Glutamatergic neuron (in vitro differentiated cells): ENCODE measurements at places on chromosomes 2 and 18.

DNA sequence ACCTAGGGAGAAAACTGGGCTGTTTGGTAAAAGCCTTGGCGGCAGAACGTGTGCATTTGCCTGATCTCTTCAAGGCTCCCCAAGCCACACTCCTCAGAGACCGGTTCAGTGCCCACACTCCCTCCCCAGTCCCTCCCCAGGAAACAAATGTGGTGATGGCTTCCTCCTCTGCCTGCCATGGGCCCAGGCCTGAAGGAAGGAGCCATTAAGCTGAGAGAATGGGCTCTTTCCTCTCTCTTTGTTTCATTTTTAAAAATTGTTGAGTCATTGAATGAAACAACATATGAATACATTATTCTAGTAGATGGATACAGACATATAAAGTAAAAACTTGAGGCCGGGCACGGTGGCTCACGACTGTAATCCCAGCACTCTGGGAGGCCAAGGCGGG, 50.6 kb upstream of the YWHAQ start:
- no peak for DNase-seq
- H3K27me3 ChIP-seq, result no peaks in the 10 kb centered on the region
- H3K27ac ChIP-seq, result no peak overlapping the region
- no peak overlapping the region for H3K4me3 ChIP-seq
- H3K4me1 ChIP-seq, result no peaks in the 10 kb centered on the region

GRCh38 chr2:162926501-162926900, 87.9 kb upstream of the KCNH7 start:
- no peaks in the 10 kb centered on the region for H3K36me3 ChIP-seq
- no peaks in the 10 kb centered on the region for H3K27me3 ChIP-seq
- H3K4me3 ChIP-seq, result no peak overlapping the region
- no peaks in the 10 kb centered on the region for H3K4me1 ChIP-seq

DNA sequence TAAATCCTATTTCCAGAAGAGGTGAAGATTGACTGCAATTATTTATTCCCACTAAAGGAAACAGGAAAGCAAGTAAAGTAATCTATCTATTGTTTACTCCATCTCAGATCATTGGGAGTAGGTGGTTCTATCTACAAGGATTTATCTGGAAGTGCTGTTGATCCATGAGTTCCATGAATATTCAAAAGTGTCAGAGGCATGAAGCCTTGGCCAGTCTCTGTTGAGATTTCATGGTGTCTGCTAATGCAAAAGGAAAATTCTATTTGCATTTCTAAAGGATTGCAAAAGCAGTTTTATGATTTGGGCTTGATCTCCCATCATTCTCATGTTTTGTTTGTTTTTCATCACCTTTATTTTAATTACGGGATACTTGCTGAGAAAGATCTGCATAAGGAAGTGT, 102.4 kb upstream of the ST6GAL2 start:
- H3K27ac ChIP-seq, result no peak overlapping the region
- peaks cover 10% of the 10 kb centered on the region for H3K4me1 ChIP-seq
- H3K4me3 ChIP-seq, result no peak overlapping the region
- no peaks in the 10 kb centered on the region for H3K27me3 ChIP-seq
- DNase-seq, result no peak
- H3K36me3 ChIP-seq, result no peaks in the 10 kb centered on the region

DNA sequence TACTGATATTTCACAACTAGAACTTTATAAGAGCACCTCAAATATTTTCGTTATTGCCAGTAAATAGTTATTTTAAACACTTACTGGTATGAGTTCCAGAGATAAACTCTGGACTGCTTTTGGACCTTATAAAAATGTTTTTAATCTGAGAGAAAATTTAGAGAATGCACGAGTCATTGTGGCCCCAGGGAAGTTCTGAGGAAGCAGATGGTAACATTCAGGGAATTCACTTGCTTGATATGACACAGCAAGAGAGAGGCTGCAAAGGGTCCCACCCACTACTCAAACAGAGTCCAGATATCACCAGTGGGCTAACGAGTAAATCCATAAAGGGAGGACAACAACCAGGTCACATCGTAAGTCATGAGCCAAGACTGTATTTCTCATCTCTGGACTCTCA, 526.8 kb downstream of the TDRD15 start:
- DNase-seq, result no peak
- H3K4me1 ChIP-seq, result peaks cover 7% of the 10 kb centered on the region
- no peaks in the 10 kb centered on the region for H3K36me3 ChIP-seq
- H3K27ac ChIP-seq, result no peak overlapping the region
- no peak overlapping the region for H3K4me3 ChIP-seq
- no peaks in the 10 kb centered on the region for H3K27me3 ChIP-seq

DNA sequence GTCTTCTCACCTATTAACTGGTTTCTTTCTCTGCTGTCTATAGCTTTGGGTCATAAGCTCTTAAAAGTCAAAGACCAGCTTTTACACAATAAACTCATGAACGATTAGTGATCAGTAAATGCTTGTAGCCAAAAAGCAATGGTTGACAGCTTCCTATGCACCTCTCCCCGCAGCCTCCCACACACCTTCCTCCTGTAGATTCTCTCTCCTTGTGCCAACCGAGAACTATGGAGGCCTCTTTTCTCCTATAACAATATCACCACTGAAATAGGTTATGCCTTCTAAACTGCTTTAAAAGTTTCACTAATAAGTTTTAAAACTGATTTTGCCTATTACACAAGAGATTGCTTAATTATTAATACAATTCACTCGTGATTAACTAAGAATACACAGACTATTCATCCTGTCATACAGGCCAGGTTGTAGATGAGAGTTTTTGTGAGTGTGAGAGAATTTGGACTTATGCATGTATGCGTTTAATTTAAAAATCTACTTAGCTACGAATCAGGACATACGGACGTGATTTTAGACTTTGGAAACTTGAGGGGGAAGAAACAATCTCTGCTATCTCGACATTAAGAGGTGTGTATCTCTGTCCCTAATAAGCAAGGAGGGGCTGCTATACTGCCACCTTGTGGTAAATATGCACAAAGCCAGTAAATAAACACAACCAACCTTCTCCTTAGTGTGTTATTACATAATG, 229.1 kb upstream of the RBBP8 start:
- no peaks in the 10 kb centered on the region for H3K27me3 ChIP-seq
- H3K27ac ChIP-seq, result no peak overlapping the region
- H3K4me1 ChIP-seq, result no peaks in the 10 kb centered on the region
- DNase-seq, result no peak

DNA sequence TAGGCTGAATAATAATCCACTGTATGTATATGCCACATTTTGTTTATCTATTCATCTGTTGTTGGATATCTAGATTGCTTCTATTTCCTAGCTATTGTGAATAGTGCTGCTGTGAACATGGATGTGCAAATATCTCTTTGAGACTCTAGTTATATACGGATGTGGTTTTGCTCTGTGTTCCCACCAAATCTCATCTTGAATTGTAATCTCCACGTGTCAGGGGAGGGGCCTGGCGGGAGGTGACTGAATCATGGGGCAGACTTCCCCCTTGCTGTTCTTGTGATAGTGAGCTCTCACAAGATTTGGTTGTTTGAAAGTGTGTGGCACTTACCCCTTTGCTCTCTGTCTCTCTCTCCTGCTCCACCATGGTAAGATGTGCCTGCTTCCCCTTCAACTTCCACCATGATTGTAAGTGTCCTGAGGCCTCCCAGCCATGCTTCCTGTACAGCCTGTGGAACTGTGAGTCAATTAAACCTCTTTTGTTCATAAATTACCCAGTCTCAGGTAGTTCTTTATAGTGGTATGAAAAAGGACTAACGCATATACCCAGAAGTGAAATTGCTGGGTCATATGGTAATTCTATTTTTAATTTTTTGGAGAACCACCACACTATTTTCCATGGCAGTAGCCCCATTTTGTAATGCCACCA, 86.1 kb upstream of the UPP2 start:
- no peak for DNase-seq
- no peaks in the 10 kb centered on the region for H3K36me3 ChIP-seq
- H3K27me3 ChIP-seq, result no peaks in the 10 kb centered on the region

GRCh38 chr2:83630351-83630750, 828.7 kb downstream of the SUCLG1 start:
- no peak overlapping the region for H3K4me3 ChIP-seq
- no peak for DNase-seq
- H3K36me3 ChIP-seq, result no peaks in the 10 kb centered on the region
- H3K27me3 ChIP-seq, result no peaks in the 10 kb centered on the region
- H3K27ac ChIP-seq, result no peak overlapping the region
- no peaks in the 10 kb centered on the region for H3K4me1 ChIP-seq

- peaks cover 12% of the 10 kb centered on the region for H3K4me1 ChIP-seq
- no peaks in the 10 kb centered on the region for H3K36me3 ChIP-seq
- DNase-seq, result no peak
- H3K4me3 ChIP-seq, result no peak overlapping the region
These were observed 25.5 kb upstream of the NFE2L2 start for GRCh38 chr2:177289824-177290628.

GRCh38 chr2:86078774-86079545, 26.7 kb downstream of the POLR1A start:
- peaks cover 6% of the 10 kb centered on the region for H3K4me1 ChIP-seq
- H3K27ac ChIP-seq, result peak overlapping the region; percentile 68
- H3K27me3 ChIP-seq, result no peaks in the 10 kb centered on the region
- DNase-seq, result peak; percentile 45

DNA sequence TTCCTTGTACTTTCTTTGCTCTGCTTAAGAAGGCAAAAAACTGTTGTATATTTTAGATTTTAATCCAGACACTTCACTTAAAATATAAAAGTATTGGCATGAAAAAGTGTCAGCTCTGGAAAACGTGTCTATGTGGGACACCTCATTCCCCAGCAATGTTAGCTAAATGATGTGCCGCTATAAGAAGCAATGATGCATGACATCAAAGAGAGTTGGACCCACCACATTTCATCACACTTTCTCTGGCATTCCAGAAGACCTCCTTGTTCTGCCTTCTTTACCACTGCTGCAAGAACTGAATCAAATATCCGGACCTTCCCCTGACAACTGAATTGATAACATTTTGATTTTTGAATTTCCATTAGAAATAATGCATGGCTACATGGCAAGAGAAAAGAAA, 242.4 kb upstream of the TANK start:
- H3K27me3 ChIP-seq, result no peaks in the 10 kb centered on the region
- no peak for DNase-seq
- no peaks in the 10 kb centered on the region for H3K4me1 ChIP-seq
- H3K36me3 ChIP-seq, result no peaks in the 10 kb centered on the region
- no peak overlapping the region for H3K27ac ChIP-seq
- H3K4me3 ChIP-seq, result no peak overlapping the region

DNA sequence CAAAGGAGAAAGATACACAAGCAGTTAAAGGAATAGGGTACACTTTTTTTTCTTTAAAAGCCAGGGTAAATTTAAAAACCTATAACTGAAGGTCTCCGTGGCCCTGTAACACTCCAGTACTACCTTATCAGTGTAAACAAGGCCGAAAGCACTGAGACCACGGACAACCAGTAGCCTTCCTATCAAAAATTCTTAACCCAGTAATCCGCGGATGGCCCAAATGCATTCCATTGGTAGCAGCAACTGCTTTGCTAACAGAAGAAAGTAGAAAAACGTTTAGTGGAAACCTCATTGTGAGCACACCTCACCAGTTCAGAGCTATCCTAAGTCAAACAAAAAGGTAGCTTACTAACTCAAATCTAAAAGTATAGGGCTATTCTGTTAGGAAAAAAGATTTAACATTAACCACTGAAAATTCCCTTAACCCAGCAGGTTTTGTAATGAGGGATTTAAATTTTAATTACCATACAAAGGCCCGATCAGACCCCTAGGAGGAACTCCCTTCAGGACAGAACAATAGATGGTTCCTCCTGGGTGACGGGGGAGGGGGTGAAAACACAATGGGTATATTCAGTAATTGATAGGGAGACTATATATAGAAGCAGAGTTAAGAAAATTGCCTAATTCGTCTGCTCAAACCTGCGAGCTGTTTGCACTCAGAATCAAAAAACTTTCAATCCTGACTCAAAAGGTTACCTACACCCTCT, 50.8 kb upstream of the CWC22 start:
- no peak overlapping the region for H3K27ac ChIP-seq
- no peaks in the 10 kb centered on the region for H3K27me3 ChIP-seq
- H3K36me3 ChIP-seq, result no peaks in the 10 kb centered on the region
- DNase-seq, result no peak

- no peak overlapping the region for H3K27ac ChIP-seq
- H3K4me1 ChIP-seq, result no peaks in the 10 kb centered on the region
- no peaks in the 10 kb centered on the region for H3K36me3 ChIP-seq
- H3K4me3 ChIP-seq, result no peak overlapping the region
These were observed 286.3 kb upstream of the FN1 start for GRCh38 chr2:215722125-215722524.

DNA sequence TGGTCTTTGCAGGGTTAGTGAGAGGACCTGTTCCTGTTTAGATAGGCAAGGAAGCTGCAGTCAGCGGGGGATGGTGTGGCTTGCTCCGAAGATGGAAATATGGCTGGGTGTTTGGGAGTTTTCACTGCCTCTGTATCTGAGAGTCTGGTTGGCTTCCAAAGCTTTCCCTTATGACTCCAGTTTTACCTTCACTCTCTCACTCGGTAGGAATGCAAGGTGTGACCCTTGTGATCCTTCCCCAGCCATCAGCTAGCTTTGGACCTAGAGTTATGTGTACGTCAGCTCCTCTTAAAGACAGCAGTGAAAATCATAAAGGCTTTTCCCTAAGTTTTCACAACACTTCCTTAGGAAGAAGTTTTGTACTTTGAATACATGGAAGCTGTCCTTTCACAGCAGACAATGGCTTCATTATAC, 35.5 kb upstream of the TMEM87B start:
- no peaks in the 10 kb centered on the region for H3K36me3 ChIP-seq
- DNase-seq, result no peak
- no peaks in the 10 kb centered on the region for H3K4me1 ChIP-seq
- no peak overlapping the region for H3K4me3 ChIP-seq
- peaks cover 2% of the 10 kb centered on the region for H3K27me3 ChIP-seq

- no peak overlapping the region for H3K4me3 ChIP-seq
- no peaks in the 10 kb centered on the region for H3K27me3 ChIP-seq
- no peaks in the 10 kb centered on the region for H3K36me3 ChIP-seq
- H3K4me1 ChIP-seq, result peaks cover 2% of the 10 kb centered on the region
- DNase-seq, result no peak
These were observed 292.9 kb downstream of the XIRP2 start for GRCh38 chr2:167181134-167181533.

DNA sequence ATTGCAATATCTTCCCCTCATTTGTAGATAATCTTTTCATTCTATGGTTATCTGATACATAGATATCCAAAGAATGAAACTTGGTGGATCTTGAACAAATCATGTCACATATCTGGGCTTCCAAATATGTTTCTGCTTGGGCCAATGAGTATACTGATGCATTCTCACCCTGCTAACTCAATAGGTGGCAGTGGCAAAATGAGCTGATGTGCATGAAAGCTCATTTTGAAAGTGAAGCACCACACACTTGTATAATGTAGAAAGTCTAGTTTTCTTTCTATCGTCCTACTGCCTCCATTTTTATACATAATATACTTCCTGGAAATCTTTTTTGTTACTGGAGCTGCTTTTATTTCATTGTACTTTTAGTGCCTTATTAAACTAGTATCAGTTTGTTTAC, 208.2 kb downstream of the PRKCE start:
- no peak overlapping the region for H3K27ac ChIP-seq
- no peak overlapping the region for H3K4me3 ChIP-seq
- H3K36me3 ChIP-seq, result no peaks in the 10 kb centered on the region
- no peak for DNase-seq
- peaks cover 2% of the 10 kb centered on the region for H3K27me3 ChIP-seq
